Large intestine (tissue), 12 donors: ENCODE measurements at places on chromosomes 2 and 18. TPM values are rescaled to one million over a fixed set of nuclear protein-coding genes. Genes with fewer than 3 reads are reported as not detected.

- peak; percentile 2 for DNase-seq
Measured at GRCh38 chr2:183010112-183010511, 28.1 kb downstream of the NCKAP1 start.

DNA sequence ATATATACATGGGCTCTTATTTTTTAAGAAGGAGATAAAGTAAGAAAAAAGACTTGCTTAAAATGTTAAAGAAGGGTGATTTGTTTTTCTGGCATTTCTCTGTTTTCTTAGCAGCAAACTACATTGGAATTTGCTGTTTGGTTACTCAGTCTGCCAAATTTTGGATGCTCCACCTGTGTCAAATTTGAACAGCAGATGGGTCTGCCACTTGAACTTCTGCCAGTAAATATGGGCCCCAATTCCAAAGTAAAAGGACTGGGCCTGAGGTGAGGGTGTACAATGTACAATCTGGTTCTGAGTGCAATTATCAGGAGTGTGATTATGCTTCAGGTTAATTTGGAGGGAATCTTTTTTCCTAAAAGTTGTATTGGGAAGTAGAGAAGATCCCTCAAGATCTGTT is 794.5 kb downstream of the DSC3 start:
- DNase-seq, result no peak

DNA sequence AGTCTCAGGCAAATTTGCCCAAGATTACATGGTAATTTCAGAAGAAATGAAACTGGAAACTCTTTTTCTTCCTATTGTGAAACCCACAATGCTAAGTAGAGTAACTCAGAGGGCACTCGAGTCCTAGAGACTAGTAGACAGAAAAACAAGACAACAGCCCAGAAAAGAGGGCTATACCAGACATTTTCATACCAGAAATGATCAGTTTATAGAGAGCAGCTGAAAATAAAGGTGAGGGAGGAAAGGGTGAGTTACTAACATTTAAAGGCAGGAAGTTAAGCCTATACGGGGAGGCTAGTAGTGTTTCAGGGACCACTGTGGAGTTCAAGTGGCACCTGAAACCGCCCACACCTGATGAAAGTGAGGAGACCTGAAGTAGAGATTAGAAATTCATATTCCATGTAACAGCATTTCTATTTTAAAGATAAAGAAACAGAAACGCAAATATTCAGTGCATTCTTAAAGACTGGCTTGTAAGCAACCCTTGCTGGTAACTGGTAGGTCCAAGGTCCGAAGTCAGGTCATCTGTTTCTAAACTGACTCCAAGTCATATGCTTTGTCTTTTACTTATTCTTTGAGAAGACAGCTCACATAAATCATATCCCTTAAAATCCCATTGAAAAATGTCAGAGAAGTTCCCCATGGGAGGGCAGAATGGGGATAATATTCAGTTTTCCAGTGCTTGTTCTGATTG is 145.1 kb upstream of the ITGB6 start:
- peak; percentile 80 for DNase-seq

GRCh38 chr2:111178730-111179405 is 58.2 kb downstream of the BCL2L11 start:
- peak; percentile 91 for DNase-seq

- no peak for DNase-seq
Measured at GRCh38 chr2:27889774-27890145, 427 bp downstream of the RBKS start.

DNA sequence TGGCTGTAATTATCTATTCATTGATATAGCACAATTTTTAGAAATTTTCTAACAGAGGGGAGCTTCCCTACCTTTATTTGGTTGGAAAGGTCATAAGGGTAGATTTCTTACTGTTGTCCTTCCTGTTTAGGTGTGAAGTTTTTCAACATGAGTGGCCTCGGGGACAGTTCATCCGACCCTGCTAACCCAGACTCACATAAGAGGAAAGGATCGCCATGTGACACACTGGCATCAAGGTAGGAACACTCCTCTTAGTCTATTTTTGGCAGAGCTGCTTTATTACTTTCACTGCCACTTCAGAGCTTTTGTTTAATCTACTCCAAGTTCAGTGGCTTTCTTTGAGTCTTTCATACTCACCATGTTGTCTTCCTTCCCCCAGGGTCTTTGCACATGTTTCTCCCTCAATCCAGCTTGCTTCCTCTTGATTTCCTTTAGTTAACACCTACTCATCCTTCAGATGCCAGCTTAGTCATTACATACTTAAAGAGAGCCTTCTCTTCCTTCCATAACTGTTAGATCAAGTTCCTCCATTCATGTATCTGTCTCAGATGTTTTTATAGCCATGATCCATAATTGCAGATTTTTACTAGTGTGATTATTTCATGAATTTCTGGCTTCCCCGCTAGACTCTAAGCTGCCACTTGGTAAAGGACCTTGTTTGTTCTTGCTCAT is 134.5 kb downstream of the PTRHD1 start:
- DNase-seq, result no peak

- no peak for DNase-seq
Measured at GRCh38 chr18:9115984-9116383, 13.5 kb downstream of the NDUFV2 start.

- no peak for DNase-seq
Measured at GRCh38 chr2:189601043-189601442, 20.5 kb upstream of the SLC40A1 start.

DNA sequence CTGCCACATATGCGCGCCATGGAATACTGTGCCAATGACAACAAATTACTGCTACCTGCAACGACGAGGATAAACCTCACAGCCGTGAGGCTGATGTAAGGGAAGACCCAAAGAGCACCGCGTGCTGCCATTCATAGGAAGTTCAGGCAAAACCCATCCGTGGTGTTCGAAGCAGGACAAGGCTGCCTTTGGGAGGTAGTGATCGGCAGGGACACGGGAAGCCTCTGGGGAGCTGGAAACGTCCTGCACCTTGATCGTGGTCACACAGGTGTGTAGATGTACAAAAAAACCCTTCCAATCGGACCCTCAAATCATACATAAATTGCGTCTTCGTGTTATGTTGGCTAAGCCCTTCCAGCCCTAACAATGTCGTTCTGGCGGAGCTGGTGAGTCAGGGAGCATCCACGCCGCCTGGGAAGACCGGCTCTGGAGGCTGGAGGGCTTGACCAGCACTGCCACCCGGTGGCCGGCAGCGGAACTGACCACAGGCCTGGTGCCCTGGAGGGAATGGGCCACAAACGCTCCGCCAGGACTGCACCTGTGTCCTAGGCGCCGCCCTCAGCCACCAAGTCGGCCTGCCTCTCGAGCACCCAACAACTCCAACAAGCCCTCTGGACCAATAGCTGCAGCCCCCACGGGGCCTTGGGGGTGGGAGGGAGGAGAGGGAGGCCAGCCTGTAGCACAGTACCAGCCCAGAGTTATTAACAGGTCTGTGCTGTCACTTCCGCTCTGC is 4.1 kb upstream of the NEURL3 start:
- DNase-seq, result peak; percentile 87

GRCh38 chr18:43181711-43182110 is 66.2 kb upstream of the RIT2 start:
- DNase-seq, result no peak

- no peak for DNase-seq
Measured at GRCh38 chr2:238848691-238848975, 748 bp downstream of the TWIST2 start.

- no peak for DNase-seq
Measured at GRCh38 chr18:49656073-49656692, 94.3 kb downstream of the LIPG start.

GRCh38 chr2:74708883-74709282 is 54.8 kb downstream of the SEMA4F start:
- DNase-seq, result no peak

DNA sequence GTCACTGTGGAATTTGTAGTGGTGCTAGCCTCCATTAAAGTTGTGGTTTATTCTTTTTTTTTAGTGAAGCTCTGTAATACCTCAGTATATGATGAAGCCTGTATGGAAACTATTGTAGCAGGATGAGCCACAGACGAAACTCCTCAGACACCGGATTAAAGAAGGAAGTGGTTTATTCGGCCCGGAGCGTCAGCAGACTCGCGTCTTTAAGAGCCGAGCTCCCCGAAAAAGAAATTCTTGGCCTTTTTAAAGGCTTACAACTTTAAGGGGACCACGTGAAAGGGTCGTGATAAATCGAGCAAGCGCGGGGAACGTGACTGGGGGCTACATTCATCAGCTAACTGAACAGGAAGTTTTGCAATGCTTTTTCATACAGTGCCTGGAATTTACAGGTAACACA is 8.1 kb upstream of the CCL20 start:
- no peak for DNase-seq

DNA sequence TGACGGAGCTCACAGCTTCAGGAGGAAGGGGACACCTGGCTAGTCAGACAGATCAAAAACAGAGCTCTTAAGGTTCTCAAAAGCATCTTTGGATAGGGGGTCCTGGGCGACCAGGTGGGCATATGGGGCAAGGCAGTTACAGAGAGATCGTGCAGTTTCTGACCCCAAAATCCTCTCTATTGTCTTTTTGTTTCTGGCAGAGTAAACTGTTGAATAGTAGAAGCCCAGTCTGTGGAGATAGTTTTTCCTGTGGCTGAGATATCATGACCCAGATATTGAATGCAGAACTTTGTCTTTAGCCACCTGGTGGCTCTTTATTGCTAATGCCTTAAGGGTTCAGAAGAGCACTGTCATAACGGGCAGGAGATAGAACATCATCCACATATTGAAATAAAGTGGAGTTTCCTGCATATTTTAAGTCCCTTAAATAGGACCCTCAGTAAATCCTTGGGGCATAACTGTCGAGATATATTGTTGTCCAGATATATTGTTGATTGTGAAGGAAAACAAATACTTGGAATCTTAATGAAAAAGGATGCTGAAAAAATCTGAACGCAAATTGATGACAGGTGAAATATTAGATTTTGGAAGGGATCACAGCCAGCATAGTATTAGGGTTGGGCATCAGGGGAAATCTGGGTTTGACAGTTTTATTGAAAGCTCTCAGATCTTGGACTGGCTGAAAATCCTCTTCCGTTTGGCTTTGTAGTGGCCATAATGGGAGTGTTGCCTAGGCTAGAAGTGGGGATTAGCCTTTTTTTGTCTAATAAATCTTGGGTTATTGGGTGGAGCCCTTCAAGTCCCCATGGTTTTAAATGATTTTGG is 14.1 kb upstream of the ZDBF2 start:
- DNase-seq, result no peak

DNA sequence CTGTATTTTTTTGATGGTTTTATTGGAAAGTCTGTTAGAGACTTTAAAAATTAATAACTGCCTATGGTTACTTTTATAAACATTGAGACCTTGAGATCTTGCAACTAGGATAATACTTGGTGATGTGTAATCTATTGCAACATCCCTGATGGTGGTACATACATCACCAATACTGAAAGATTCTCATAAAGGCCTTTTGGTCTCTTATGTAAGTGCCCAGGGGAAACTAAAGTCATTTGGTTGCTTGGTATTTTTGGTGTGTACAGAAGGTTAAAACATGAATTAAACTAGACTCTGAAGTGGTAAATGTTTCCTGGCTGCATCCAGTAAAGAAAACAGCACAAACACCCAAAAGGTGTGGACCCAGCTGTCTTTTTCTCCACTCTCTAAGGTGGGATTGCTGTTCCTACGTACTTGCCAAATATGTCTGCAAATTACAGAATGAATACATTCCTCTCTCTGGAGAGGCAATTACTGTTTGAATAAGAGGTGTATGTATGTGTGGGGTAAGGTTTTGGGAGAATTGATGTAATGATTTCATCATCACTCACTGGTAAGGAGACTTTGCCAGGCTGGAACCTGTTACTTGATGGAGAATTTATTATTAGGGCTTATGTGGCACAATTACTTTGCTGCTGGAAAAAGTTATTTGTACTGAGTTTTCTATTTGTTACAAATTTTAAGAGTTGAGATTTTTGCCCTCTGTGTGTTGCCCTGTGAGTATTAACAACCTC is 3.6 kb downstream of the B3GNT2 start:
- no peak for DNase-seq

DNA sequence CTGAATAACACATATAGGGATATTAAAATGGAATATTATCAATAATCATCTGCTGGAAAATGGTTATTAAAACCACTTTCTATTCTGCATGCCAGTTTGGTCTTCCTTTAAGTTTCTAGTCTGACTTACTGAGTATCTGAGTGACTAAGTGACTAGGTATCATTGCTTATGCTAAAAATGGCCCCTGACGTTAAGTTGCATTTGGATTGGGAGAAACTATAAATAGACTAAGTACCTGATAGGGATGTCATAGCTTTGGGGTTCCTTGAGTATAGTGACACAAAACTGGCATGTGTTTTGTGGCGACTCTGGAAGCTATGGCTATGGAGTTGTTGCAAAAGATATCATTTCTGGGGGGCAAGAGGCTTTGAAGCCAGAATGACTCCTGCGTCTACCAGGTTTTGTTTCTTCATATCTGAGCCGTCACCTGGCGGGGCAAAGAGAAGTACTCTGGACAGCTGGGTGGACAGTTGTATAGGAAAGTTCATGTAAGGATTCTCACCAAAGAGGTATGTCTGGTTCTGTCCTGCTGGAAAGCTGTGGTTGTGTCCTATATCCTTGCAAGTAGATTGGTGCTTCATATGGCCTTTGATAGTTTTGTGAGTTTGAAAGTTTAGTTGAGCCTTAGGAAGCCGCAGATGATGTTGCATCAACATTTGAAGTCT is 17.9 kb downstream of the ITGAV start:
- DNase-seq, result no peak

DNA sequence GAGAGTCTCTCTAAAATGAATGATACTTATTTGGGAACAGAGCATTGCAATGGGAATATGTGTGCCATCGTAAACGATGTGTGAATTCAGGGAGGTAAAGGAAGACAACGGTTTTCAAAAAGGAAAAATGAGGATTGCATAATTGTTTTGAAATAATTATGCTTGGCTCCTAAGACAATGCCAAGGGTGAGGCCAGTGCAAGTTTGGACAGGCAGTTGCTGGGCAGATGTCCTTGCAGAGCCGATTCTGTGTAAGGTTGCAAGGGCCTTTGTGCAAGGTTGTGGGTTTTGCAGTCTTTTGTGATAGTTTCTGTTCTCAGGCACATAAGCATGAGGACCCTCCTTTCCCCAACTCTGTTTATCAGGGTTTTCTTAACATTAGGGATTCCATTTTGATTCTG is 70.0 kb upstream of the ZNF236 start:
- DNase-seq, result no peak

HOXD8 gene
- 4.0 TPM for polyA plus RNA-seq

LYG2 gene
- 0.16 TPM for polyA plus RNA-seq

STAT1 gene
- polyA plus RNA-seq, result 78.7 TPM

DPYSL5 gene
- 7.1 TPM for polyA plus RNA-seq

TGFA gene
- polyA plus RNA-seq, result 8.4 TPM

PASK gene
- 16.7 TPM for polyA plus RNA-seq

TMEM131 gene
- 41.2 TPM for polyA plus RNA-seq

GPR39 gene
- 9.5 TPM for polyA plus RNA-seq
